Stimulated activated CD8-positive, alpha-beta memory T cell treated with anti-CD3 and anti-CD28 coated beads, Interleukin-7, amount 100 ng/mL, for 1 hour (primary cell): ENCODE measurements at places on chromosomes 7 and 10.

DNA sequence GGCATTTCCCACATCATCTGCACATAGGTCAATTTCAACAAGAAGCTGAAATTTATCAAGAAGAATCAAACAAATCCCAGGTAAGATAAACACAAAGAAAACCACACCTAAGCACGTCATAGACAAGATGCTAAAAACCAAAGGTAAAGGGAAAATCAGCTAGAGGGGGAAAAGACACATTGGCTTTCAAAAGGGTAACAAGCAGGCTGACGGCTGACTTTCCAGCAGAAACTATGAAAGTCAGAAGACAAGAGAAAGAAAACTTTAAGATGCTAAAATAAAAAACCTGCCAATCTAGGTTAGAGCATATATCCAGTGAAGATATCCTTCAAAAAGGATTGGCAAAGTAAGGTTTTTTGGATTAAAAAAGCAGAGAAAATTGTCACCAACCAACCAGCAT lies 59.9 kb upstream of the RHEB start:
- DNase-seq = no peak

DNA sequence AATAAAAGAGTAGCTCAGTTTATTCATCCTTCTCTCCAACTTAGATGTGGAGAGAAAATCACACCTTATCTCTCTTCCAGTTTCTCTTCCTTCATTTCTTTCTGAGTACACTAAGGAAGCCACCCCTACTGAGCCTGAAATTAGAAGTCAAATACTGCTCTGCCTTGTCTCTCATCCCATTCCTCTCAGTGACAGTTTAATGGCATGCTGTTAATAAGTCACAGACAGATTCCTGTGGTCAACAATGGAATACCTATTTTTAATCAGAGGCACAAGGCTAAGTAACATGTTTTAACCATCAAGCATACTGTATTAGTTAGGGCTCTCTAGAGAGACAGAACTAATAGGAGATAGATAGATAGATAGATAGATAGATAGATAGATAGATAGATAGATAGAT lies 253.2 kb downstream of the HTR7 start:
- DNase-seq = no peak

DNA sequence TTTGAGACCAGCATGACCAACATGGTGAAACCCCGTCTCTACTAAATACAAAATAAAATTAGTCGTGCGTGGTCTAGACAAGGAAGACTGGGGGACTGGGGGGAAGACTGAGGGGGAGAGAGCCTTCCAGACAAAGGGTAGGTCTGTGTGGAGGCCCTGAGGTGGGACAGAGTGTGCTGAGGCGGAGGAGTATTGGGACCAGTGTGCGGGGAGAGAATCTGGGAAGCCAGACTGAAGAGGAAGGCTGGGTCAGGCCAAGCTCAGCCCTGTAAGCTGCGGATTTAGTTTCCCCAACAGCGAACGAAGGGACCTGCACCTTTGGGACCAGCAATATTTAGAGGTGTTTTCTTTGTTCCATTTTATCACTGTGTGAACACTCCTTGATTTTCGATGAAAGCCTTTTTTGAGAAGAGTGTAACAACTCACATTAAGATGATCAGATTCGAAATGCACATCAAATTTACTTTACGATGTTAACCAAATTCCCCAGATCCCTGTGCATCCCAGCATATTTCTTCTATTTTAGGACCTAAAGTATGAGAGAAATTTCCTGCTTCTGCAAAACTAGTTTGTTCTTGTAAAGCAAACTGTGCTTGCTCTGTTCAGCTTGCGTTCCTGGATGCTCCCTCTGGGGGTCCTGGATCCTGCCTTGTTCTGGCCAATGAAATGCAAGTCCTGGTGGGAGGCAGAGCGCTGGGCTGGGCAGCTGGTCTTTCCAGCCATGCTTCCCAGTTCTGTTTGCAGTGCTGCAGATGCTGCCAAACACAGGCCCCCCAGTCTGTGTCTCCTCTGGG lies 39.4 kb downstream of the PLAU start:
- no peak for DNase-seq

GRCh38 chr10:86212391-86212700 lies 154.2 kb downstream of the GRID1 start:
- DNase-seq = no peak

DNA sequence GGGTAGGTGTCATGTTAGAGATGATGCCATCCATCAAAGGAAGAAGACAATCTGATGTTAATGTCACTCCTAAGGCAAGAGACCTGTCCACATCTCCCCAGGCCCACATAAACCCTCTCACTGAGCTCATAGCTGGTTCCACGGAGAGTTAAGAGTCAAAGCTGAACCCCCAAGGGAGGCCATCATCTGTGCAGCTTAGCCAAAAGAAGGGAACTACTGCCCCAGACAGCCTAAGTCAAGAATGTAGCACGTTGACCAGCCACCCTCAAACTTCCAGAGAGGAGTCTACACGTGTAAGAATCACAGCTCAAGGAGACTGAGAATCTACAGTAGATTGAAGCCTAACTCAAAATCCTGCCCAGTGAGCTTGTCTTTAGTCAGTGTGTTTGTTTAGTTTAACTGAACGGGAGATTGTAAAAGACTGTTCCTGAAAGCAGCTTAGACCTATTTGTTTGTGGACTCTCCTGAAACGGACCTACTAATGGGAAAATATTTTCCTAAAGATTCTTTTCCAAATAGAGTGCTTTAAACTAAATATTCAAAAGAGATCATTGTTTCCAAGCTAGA lies 192.7 kb upstream of the NFE2L3 start:
- no peak for DNase-seq

GRCh38 chr7:50504646-50505546 lies 54.7 kb upstream of the FIGNL1 start:
- no peak for DNase-seq

- no peak for DNase-seq
Measured at GRCh38 chr7:111594602-111595001, 32.3 kb upstream of the IMMP2L start.

DNA sequence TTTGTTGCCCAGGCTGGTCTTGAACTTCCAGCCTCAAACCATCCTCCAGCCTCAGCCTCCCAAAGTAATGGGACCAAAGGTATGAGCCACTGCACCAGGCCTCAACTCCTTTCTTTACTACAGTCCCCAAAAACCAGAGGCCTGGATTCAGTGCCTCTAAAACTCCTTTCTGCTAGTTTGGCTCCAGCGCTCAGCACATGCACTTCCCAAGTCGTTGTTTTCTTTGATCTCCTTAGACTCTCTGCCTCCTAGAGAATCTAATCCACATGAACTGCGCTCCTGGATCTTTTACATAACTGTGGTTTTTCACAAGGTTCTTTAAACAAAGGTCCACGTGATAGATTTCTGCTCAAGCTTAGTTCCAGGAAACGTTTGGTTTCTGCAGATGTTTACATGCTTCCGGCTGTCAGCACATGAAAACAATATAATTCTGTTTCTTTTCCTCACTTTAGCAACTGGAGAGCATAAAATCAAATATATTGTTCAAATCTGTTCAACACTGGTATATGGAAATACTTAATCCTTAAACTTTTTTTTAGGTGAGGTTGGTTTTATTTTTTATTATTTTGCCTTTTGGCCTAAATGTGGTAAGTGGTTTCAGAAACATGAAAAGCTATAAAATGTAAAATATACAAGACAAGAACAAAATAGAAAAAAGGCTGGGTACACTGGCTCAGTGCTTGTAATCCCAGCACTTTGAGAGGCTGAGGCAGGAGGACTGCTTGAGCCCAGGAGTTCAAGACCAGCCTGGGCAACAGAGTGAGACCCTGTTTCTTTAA lies 270.5 kb upstream of the MKLN1 start:
- DNase-seq = no peak

GRCh38 chr7:18590241-18590640 lies 94.7 kb downstream of the HDAC9 start:
- no peak for DNase-seq

- no peak for DNase-seq
Measured at GRCh38 chr10:97120370-97120769, 65.4 kb downstream of the SLIT1 start.

DNA sequence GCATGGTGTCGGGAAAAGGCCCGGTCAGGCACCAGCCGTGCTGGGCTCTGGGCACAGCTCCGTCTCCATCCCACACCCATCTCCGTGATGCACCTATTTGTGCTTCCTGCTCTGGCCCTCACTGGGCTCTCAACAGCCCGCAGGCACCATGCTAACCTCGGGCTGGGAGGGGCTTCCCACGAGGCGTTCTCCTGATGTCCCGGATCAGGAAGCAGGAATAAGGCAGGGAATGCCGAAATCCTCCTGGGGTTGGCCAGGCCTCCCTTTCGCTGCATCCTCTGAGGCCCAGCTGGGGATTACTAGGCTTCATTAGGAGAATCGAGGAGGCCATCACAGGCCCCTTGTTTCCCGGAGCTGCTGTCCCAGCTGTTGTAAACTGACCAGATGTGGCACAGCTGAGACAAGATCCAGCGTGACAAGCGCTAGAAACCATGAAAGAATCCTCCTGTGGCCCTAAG lies 72.0 kb downstream of the FAM53B start:
- no peak for DNase-seq

GRCh38 chr10:79260811-79261740 lies 86.2 kb upstream of the PPIF start:
- DNase-seq = no peak

GRCh38 chr10:33111488-33112051 lies 153.5 kb upstream of the ITGB1 start:
- DNase-seq = no peak

DNA sequence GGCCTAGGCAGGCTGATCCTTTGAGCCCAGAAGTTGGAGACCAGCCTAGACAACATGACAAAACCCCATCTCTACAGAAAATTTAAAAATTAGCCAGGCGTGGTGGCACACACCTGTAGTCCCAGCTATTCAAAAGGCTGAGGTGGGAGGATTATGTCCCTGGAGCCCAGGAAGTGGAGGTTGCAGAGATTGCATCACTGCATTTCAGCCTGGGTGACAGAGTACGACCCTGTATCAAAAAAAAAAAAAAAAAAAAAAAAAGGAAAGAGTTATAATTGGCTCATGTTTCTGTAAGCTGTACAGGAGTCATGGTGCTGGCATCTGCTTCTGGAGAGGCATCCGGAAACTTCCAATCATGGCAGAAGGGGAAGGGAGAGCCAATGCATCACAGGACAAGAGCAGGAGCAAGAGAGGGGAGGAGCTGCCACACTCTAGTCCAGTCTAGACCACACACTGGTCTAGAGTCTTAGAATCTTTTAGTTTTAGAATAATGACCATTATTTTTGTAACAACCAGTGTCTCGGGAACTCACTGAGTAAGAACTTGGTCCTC lies 16.8 kb downstream of the DOCK1 start:
- no peak for DNase-seq

GRCh38 chr10:94439275-94439861 lies 37.0 kb downstream of the TBC1D12 start:
- no peak for DNase-seq

GRCh38 chr7:111388912-111389311 lies 173.4 kb downstream of the IMMP2L start:
- DNase-seq = no peak
